ENCODE measurements at places on chromosomes 1 and 21. TPM values are rescaled to one million over a fixed set of nuclear protein-coding genes. Genes with fewer than 3 reads are reported as not detected.

KIF17 gene
- 0.10 TPM for polyA plus RNA-seq

GRCh38 chr1:25150985-25151495 lies 81.3 kb downstream of the SYF2 start:
- H3K4me1 ChIP-seq, result no peaks in the 10 kb centered on the region
- peaks cover 57% of the 10 kb centered on the region for H3K27me3 ChIP-seq
- no peak overlapping the region for H3K27ac ChIP-seq
- no peak overlapping the region for H3K4me3 ChIP-seq
- H3K36me3 ChIP-seq, result no peaks in the 10 kb centered on the region

- peak; percentile 15 for DNase-seq
- H3K36me3 ChIP-seq, result peaks cover 16% of the 10 kb centered on the region
- H3K4me1 ChIP-seq, result no peaks in the 10 kb centered on the region
- no peak overlapping the region for H3K27ac ChIP-seq
- H3K27me3 ChIP-seq, result no peaks in the 10 kb centered on the region
Measured at GRCh38 chr21:25887166-25887565, 152.4 kb downstream of the GABPA start.

DNA sequence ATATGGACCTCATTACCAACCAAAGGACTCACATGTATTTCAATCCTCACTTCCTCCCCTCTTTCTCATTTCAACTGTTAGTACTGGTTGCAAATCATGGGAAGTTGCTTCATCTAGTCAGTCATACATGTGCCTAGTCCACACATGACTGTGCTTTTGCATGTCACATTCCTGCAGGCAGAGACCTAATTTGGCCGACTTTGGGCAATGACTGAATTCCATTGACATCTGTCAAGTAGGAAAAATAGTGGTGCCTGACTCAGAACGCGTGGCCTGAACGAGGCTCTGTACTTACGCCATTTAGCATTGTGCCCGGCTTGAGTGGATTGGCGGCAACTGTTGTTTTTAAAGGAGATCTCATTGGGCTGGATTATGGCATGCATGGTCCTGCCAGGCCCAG lies 18.0 kb downstream of the PTPRU start:
- no peaks in the 10 kb centered on the region for H3K27me3 ChIP-seq
- no peaks in the 10 kb centered on the region for H3K36me3 ChIP-seq
- DNase-seq, result peak; percentile 49
- no peak overlapping the region for H3K4me3 ChIP-seq
- no peaks in the 10 kb centered on the region for H3K4me1 ChIP-seq

GRCh38 chr1:170168265-170168664 lies 22.5 kb downstream of the NTMT2 start:
- no peaks in the 10 kb centered on the region for H3K27me3 ChIP-seq
- peak overlapping the region; percentile 48 for H3K4me3 ChIP-seq
- H3K27ac ChIP-seq, result no peak overlapping the region
- DNase-seq, result peak; percentile 55

- DNase-seq, result no peak
- H3K27ac ChIP-seq, result no peak overlapping the region
- H3K27me3 ChIP-seq, result no peaks in the 10 kb centered on the region
- no peaks in the 10 kb centered on the region for H3K36me3 ChIP-seq
Measured at GRCh38 chr1:104348277-104348676, 598.6 kb downstream of the AMY1C start.

GRCh38 chr1:231512147-231512698 lies 16.2 kb upstream of the TSNAX start:
- peak overlapping the region; percentile 59 for H3K27ac ChIP-seq
- H3K4me1 ChIP-seq, result peaks cover 15% of the 10 kb centered on the region
- no peaks in the 10 kb centered on the region for H3K36me3 ChIP-seq
- peak; percentile 90 for DNase-seq
- no peaks in the 10 kb centered on the region for H3K27me3 ChIP-seq

DNA sequence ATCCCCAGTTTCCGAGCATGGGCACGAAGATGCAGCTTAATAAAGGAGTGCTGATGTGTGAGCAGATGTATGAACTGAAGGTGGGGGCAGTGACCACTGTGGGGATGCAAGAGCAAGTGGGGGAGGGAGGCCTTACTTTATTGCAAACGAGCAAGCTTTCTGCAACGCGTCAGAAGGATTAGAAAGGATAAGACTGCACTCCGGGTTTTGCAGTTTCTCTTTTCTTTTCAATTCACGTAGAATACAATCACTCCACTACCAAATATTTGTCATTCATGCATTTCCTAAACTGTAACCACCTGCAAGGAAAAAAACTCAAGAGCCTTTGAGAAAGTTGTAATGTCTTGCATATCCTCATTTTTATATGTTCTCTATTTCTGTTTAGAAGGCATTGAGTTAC lies 4.3 kb upstream of the OR2C3 start:
- no peak overlapping the region for H3K27ac ChIP-seq
- no peaks in the 10 kb centered on the region for H3K4me1 ChIP-seq
- no peaks in the 10 kb centered on the region for H3K36me3 ChIP-seq
- H3K27me3 ChIP-seq, result no peaks in the 10 kb centered on the region
- no peak overlapping the region for H3K4me3 ChIP-seq
- DNase-seq, result no peak

GRCh38 chr1:115453666-115454065 lies 115.6 kb upstream of the NGF start:
- peak; percentile 56 for DNase-seq
- peaks cover 51% of the 10 kb centered on the region for H3K4me1 ChIP-seq

GRCh38 chr1:206128196-206128595 lies 11.0 kb upstream of the AVPR1B start:
- no peak for DNase-seq
- no peaks in the 10 kb centered on the region for H3K36me3 ChIP-seq
- H3K4me3 ChIP-seq, result no peak overlapping the region

DNA sequence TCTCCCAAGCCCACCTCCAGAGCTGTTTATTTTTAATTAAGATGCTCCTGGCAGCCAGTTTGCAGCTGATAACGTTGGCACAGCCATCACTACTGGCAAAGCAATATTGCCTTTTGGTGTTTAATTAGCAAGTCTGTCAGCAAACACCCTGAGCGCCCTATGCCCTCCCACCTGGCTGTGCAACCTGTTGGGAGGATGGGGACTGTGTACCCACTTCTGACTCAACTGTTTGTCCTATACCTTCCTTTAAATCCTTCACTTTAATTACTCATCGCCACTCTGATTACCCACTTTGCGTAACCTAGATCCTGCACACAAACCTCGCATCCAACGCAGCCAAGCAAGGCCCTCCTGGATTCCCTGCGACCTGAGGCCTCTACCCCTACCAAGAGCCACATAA lies 67.1 kb downstream of the BCAR3 start:
- no peak for DNase-seq
- H3K27ac ChIP-seq, result peak overlapping the region; percentile 99
- no peaks in the 10 kb centered on the region for H3K27me3 ChIP-seq
- peaks cover 81% of the 10 kb centered on the region for H3K4me1 ChIP-seq

GRCh38 chr1:234395297-234395696 lies 22.0 kb downstream of the COA6 start:
- H3K4me1 ChIP-seq, result peaks cover 7% of the 10 kb centered on the region
- no peak overlapping the region for H3K4me3 ChIP-seq
- no peak overlapping the region for H3K27ac ChIP-seq
- no peaks in the 10 kb centered on the region for H3K27me3 ChIP-seq
- H3K36me3 ChIP-seq, result peaks cover 6% of the 10 kb centered on the region
- no peak for DNase-seq
